Myometrial cell (primary cell): ENCODE measurements at places on chromosomes 3 and 15. TPM values are rescaled to one million over a fixed set of nuclear protein-coding genes. Genes with fewer than 3 reads are reported as not detected.

Gene ITGA11
- 0.86 TPM in 1 of 2 replicates, not detected in the other for total RNA-seq

Gene B3GALNT1
- total RNA-seq: 16.0 and 23.6 TPM in 2 replicates

Gene EPM2AIP1
- total RNA-seq: 7.6 and 18.5 TPM in 2 replicates

Gene HHATL
- not detected in 2 replicates for total RNA-seq

Gene NPAP1
- not detected in 2 replicates for total RNA-seq

Gene RBP2
- total RNA-seq: not detected in 2 replicates

Gene THRB
- total RNA-seq: 3.7 and 7.3 TPM in 2 replicates
